ENCODE measurements at places on chromosomes 11 and 22.
A peak's percentile ranks its signal among the peaks of the same experiment; 100 is the strongest.

DNA sequence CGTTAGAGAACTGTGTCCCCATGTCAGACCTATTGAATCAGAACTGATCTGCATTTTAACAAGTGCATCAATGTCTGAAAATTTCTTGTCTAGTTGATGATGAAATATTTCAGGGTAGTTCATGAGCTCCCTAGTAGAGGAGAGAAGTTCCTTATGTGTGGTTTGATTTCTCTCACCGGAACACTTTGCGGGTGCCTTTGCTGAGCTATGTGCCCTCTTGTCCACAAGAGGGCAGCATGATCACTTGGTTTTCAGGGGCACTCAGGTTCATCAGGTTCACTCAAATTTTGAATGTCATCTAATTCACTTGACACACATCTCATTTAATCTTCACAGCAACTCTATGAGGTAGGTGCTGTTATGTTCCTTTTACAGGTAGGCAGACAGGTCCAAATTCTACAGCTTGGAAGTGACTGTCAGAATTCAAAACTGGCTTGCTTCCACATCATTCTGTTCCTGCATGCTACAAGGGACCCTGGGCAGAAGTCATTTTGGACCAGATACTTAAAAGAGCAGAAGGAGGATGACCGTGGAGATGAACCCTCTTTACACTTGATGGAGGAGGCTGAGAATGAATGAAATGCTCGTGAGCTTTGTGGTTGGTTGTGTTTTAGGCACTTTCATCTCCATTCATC, 55.6 kb downstream of the P4HA3 start:
- peak; percentile 44 for DNase-seq

DNA sequence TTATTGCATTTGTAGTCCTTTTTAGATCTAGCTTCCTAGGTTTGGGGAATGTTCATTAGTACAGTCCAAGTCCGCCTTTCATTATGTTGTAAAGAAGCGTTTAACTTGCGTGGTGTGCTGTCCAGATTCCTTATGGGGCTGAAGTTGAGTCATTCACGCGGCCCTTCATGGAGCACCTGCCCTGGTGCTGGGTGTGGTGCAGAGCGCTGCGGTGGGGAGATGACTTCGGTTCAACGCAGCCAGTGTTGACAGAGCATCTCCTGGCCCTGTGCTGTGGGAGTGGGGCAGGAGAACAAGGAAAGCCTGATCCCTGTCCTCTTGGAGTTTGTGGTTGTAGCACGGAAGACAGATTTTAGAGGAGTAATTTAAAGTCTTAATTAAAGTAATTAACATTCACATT, 152.0 kb downstream of the TBC1D22A start:
- DNase-seq, result no peak

DNA sequence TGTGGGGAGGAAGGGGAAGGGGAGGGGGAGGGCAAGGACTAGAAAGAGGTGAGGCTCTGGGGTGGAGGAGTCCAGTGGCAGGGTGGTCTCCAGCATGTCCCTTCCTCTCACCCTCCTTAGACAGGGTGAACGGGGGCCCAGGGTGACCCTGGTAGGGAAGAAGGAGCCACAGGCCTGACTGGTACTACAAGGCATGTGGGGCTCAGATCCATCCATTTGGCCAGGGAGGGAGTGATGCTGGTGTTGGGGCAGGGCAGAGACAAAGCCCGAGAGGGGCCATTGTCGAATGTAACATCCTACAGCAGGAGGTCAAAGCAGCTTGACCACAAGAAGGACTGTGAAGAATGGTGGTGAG, 69.0 kb upstream of the SHISAL1 start:
- DNase-seq, result no peak

DNA sequence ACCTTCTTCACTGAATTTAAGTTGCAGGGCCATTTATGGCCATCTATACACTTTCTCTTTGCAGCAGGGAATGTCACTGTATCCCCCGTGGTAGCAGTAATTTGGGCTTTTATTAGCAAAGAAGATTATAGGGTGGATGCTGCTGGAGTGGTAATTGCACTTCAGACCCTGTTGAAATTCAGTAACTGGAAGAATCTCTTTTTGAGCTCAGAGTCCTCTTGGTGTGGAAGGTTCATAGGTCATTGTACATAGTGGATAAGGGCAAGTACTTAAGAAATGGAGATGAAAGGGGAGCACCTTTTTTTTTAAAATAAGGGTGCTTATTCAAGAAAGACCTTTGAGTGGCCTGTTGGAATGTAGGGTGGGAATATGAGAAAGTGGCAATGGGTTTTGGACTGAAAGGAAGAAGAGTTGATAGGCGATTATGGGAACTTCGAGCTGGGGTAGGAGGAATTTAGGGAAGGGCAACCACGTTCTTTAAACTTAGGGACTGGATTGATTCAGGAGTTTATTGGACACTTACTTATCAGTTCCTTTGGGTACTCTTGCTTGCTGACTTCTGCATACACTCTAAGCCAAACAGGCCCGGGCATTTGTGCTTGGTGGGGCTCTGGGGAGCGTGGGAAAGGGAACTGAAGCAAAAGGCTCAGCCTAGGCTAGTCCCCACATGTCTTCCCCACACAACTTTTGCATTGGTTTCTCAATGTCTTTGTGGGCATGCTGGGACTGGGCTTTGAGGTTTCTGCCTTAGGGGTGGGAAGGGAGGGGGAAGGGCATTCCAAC, 26.5 kb downstream of the CTNND1 start:
- no peak for DNase-seq

- DNase-seq, result no peak
Measured at GRCh38 chr11:118694185-118694584, 14.7 kb upstream of the TREH start.

DNA sequence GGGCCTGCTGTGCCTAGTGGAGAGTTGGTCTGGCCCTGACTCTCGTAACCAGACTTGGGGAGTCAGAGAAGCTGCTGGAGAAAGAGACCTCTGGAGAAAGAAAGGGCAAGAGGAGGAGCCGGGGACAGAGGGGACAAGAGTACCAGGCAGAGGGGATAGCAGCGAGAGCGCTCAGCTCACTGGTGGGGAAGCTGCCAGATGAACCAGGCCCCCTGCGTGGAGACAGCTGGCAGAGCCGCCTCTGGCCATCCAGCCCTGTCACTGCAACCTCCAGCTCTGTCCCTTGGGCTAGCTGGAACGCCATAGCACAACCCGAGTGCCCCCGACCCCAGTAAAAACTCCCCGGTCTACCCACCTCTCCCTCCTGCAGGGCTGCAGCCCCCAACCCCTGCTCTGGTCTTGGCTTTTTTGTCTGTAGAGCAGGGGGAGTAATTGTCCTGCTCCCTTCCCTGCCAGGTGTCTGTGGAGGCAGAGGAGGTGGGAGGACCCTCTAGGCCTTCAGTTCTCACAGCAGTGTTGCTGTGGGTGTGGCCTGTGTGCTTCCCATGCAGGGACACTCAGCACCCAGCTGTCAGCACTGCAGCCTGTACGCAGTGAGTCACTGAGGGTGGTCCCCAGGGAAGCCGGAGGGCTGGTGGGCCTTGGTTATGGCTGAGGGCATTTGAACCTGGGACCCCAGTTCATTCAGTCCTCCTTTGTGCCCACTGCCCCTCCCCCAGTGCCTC, 4.8 kb upstream of the SUN2 start:
- DNase-seq, result no peak

DNA sequence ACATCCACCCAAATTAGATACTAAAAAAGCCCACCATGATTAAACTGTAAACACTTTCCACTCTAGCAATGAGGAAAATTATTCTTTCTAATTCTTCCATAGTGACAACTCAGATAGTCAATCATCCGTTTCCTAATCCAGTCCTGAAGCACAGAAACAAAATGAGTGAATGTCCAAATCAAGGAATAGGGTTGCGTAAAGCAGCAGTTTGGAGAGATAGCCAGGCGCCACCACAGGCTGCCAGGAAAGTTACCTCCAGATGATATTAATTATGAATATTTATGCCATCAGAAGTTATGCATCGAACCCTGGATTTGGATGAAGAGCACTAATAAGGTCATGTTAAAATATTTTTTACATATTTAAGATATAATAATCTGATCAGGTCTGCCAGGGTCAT, 63.2 kb downstream of the ETS1 start:
- no peak for DNase-seq

- DNase-seq, result no peak
Measured at GRCh38 chr11:122204206-122204605, 88.2 kb upstream of the BLID start.

DNA sequence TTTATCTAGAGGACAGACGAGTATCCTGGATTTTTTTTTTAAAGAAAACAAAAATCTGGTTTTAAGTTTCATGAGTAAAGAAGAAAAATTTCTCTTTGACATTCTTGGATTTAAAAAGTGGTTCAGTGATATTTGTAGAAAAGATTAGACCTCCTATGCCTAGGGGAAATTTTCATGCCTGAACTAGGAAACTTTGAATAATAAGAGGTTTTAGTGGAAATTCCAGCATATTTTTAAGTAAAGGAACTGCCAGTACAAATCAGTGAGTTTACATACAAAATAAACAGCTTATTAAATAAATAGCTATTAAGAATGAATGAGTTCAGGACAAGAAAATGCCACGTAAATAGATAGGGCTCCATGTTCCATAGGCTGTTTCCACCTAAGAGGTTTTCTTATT, 17.5 kb downstream of the JAM3 start:
- no peak for DNase-seq

DNA sequence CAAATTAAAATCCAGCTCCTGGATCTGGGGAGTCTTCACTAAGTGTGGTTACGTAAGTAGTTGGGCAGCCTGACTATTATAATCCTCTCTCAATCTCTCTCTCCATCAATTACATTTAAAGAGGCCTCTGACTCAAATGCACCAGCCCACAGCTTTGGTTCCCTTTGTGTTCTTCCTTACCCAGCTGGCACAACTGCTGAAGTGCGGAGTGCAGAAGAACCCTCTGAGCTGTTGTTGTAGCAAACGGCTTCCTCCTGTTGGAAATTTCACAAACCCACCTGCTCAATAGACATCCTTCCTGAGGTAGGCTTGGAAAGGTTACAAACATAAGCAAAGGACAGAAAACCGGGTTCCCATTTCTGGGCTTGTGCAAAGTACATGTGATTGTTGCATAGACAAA, 17.0 kb upstream of the SORL1 start:
- DNase-seq, result no peak

GRCh38 chr22:47041271-47042115, 279.0 kb downstream of the TBC1D22A start:
- no peak for DNase-seq
